ENCODE measurements at places on chromosomes 5 and 9.
A peak's percentile ranks its signal among the peaks of the same experiment; 100 is the strongest.

DNA sequence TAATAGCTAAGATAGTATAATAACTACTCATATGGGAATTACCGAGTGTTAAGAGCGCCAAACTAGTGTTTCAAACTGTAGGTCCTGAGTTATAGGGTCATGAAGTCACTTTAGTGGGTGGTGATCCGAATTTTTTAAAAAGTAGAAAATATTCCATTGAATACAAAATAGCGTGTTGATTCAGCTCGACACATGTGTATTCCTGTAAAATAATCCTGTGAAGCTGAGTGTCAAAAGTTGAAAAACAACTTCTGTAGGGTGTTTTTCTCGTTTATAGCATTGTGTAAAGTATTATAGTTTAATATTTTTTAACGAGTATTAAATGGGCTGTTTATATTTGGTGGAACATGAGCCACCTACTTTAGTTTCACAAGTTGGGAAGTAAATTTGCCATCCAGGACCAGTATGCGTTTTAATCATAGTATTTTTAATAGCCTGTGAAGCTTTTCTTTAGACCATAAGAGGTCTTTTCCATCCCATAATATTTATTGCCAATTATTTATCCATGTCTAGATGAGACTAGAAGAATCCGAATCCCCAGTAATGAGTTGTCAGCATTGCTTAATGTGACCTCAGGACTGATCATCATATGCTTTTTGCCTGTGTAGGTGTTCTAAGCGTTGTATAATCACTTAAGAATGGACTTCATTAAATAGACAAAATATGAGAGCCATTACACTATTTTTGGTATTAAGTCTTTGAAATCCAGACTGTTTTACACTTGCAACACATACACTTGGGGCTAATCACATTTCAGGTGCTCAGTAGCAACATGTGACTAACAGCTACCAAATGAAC lies 84.1 kb downstream of the PTPDC1 start:
- DNase-seq, result no peak

DNA sequence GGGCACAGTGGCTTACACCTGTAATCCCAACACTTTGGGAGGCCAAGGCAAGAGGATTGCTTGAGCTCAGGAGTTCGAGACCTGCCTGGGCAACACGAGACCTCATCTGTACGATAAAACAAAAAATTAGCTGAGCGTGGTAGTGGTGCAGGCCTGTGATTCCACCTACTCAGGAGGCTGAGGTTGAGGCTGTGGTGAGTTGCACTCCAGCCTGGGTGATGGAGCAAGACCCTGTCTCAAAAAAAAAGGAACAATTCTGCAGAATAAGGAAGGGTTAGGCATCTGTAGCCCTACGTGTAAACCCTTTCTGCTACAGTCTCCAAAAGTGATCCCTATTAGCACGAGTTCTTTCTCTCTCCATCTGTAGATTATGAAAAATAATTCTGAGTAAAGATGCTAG lies 19.9 kb downstream of the CDC26 start:
- no peak for DNase-seq

DNA sequence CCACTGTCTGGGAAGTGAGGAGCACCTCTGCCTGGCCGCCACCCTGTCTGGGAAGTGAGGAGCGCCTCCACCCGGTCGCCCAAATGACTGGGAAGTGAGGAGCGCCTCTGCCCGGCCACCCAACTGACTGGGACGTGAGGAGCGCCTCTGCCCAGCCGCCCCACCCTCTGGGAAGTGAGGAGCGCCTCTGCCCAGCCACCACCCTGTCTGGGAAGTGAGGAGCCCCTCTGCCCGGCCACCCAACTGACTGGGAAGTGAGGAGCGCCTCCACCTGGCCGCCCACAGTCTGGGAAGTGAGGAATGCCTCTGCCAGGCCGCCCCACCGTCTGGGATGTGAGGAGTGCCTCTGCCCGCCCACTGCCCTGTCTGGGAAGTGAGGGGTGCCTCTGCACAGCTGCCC lies 32.9 kb downstream of the SAXO1 start:
- DNase-seq, result no peak

DNA sequence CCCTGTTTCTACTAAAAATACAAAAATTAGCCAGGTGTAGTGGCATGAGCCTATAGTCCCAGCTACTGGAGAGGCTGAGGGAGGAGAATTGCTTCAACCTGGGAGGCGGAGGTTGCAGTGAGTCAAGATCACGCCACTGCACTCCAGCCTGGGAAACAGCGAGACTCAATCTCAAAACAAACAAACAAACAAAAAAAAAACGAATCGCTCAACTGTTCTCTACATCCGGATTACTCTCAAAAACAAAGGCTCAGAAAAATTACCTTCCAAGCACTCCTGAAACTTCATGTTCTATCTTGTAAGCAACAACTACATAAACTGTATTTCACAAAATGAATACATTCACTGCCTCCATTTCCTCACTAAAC lies 14.0 kb downstream of the UBAP2 start:
- DNase-seq, result no peak

GRCh38 chr5:34043099-34043876 lies at the start of gene C1QTNF3:
TSS of gene C1QTNF3 (minus strand) at chr5:34043213. CDS start at chr5:34043125, 88 bp downstream.
- no peak for DNase-seq

- no peak for DNase-seq
These were observed 135.4 kb upstream of the FBN2 start for GRCh38 chr5:128673411-128673957.

GRCh38 chr5:81151546-81151945 lies 81.6 kb upstream of the CKMT2 start:
- DNase-seq, result no peak

GRCh38 chr5:66967826-66968262 lies 228.8 kb downstream of the CD180 start:
- DNase-seq, result no peak

- DNase-seq, result no peak
These were observed 248.7 kb downstream of the TAF11L14 start for GRCh38 chr5:17882760-17883488.

- DNase-seq, result no peak
These were observed 120.9 kb downstream of the CCDC192 start for GRCh38 chr5:127824126-127824525.

DNA sequence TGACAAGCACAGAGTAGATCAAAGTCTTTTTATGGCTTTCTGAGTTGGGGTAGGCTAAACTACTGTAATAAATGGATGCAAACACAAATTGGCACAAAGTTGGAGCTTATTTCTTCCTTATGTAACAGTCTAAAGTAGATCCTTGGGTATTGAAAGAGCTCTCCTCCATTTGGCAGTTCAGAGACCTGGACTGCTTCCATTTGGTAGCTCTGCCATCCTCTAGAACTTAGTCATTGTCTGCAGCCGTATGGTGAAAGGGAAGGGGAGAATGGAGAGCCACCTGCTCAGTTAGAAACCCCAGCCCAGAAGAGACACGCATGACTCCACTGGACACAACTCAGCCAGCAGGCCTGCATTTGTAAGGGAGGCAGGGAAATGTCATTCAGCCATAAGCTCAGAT lies 345.0 kb downstream of the DMAC1 start:
- no peak for DNase-seq

DNA sequence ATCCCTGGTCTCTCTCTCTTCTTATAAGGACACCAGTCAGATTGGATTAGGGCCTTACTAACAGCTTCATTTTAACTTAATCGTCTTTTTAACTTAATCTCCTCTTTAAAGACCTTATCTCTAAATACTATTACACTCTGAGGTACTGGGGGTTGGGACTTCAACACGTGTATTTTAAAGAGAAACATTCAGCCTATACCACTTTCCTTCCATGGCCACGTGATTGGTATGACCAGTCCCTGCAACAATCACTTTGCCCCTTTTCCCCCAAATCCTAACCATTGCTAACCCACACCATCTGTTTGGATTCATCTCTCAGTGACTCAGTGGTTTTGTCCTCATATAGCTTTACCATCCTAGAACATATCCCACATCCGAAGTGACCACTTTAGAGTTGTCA lies 3.8 kb upstream of the MAN2A1 start:
- no peak for DNase-seq

- DNase-seq, result no peak
These were observed 172.5 kb upstream of the GLRA1 start for GRCh38 chr5:152097128-152097527.

- DNase-seq, result no peak
These were observed 413.5 kb downstream of the PLK2 start for GRCh38 chr5:58046371-58046770.

- no peak for DNase-seq
These were observed 565.5 kb upstream of the DMAC1 start for GRCh38 chr9:8365029-8365428.

DNA sequence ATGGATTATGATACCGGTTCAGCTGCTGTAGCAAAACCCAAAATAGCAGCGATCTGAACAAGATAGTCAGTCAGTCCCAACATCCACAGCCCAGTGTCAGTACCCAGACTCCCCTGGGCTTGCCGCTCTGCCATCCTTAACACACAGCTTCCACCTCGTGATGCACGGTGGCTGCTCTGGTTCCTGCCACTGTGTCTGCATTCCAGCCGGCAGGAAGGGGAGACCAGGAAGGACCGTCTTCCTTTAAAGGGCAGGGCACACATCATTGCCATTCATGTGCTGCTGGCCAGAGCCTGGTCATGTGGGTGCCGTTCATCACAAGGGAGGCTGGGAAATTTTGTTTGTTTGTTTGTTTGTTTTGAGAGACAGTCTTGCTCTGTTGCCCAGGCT lies 131.0 kb upstream of the IER5L start:
- no peak for DNase-seq

DNA sequence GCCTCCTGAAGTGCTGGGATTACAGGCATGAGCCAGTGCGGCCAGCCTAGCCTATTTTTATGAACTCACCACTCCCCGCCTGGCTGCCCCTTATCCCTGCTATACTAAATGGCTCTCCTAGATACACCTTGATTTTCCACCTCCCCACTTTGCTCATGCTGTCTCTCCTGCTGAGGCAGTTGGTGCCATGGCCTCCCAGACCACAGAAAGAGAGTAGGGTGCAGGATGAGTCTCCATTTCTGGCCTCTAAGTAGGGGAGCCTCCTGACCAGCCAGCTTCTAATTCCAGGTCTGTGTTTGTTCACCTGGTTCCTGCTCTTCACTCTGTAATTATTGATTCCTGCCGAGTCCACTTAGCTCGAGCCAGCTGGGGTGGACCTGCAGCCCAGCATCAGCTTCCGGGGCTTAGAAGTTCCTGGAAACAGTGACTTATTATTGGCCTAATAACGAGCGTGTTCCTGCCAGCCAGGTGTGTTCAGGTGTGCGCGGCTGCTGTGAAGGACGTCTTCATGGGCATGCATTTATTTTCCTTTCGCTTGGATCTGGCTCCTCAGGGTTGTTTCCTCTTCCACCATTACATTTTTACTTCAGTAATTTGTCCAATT lies 34.0 kb downstream of the ZNF618 start:
- DNase-seq, result no peak

- peak; percentile 29 for DNase-seq
These were observed 21.3 kb downstream of the WNK2 start for GRCh38 chr9:93205045-93205768.

DNA sequence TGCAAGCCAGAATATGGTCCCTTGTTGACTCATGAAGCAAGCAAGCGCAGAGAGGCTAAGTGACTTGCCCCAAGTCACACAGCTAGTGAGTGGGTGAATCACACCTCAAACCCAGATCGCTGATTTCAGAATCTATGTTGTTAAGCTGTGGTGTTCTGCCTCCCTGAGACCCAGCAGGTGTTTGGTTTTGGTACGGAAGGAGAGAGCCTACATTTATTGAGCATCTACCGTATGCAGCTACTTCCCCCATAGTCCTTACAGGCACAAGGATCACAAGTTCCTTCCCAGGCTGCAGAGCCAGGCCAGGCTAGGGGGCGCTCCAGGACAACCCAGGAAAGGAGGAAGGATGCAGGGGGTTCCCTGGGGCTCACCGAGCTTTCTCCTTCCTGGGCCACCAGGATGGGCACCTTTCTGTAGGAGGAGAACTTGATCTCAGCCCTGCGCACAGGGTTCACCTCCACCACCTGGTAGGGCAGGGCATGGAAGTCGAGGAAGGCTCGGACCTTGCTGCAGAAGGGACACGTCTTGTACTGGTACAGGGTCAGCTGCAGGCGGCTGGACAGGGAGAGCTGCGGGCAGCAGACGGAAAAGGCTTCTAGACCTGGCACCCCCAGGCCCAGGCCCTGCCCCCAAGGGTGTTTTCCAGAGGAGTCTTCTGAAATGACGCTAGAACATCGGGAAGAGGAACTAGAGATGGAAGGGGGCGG lies 2.5 kb downstream of the PTGES2 start:
- peak; percentile 70 for DNase-seq

DNA sequence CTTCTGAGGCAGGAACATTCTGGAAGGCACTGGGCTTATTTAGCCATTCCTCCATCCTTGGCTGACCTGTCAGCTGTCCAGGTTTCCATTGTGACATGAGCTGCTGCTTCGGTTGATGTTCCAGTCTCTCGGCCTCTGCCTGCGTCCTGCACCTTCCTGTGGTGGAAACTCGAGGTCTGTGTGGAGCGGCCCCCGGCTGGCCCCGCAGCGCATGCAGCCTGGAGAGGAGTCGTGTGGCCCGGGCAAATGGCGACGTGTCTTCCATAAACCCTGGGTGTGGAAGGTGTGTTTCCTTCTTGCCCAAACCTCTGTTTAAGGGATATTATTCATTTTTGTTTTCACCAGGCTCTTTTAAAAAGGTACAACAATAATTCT lies 36.5 kb upstream of the SLC9A3 start:
- DNase-seq, result no peak

- DNase-seq, result no peak
These were observed 16.7 kb downstream of the AP3S1 start for GRCh38 chr5:115858396-115858795.

- DNase-seq, result no peak
These were observed 60.3 kb downstream of the NR6A1 start for GRCh38 chr9:124710766-124711165.

GRCh38 chr5:118554981-118555380 lies 433.4 kb downstream of the DTWD2 start:
- DNase-seq, result no peak

DNA sequence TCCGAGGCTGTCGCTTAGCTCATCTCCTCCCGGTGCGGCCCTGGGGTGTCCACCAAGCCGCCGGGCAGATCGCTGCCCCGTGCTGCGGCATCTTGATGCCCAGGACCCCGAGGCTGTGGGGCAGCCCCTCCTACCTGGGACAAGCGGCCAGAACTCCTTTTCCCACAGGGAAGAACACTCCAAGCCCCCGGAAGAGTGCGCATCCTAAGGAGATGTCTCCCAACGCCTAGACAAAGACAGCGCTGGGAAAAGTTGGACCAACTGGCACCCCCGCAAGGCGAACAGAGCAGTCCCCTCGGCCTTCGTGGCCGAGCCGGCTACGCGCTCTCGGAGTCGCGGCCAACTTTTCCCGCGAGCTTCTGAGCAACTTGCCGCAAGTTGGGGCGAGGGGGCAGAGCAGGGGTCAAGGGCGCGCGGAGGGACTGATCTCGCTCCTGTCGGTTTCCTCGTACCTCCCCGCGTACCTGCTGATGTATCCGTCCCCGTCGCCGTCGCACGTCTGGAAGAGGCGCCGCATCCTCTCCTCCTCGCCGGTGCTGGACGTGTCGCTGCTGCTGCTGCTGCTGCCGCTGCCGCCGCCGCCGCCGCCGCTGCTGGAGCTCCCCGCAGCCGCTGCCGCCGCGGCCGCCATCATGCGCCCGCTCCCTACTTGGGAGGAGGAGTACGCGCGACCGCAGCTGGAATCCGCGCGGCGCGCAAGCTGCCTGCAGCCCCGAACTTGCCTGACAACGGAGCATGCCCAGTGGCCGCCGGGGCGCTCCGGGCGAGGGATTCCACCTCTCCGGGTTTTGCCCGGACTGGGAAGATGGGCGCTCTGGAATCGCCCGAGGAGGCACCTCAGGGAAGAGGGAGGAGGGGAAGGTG lies at the start of gene MCC:
Gene MCC, minus strand, starts transcription at position 673 of the 864 bp plus-strand sequence.
- no peak for DNase-seq
